ENCODE measurements at places on chromosomes 2 and 18.
A peak's percentile ranks its signal among the peaks of the same experiment; 100 is the strongest.

GRCh38 chr2:183063083-183063482 lies 15.5 kb upstream of the DUSP19 start:
- DNase-seq = no peak

- no peak for DNase-seq
These were observed 105.7 kb upstream of the MGAT5 start for GRCh38 chr2:134148172-134148571.

- DNase-seq = no peak
These were observed 102.6 kb downstream of the DYSF start for GRCh38 chr2:71555798-71556454.

DNA sequence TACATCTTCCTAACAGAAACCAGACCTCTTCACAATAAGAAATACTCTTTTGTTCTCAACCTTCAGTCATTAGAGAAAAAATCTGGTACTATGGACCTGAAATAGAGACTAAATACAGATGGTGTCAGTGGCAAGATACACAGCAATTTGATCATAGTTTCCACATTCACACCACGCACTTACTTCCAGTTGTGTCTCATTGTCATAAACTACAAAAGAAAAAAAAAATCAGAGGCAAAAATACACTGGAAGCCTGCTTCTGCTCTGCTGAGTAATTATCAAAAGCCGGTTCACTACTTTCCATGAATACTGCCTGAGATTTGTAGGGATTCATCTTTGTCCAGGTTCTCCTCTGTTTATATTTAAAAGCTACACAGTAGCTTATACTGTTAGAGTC lies 182.6 kb downstream of the PID1 start:
- no peak for DNase-seq

DNA sequence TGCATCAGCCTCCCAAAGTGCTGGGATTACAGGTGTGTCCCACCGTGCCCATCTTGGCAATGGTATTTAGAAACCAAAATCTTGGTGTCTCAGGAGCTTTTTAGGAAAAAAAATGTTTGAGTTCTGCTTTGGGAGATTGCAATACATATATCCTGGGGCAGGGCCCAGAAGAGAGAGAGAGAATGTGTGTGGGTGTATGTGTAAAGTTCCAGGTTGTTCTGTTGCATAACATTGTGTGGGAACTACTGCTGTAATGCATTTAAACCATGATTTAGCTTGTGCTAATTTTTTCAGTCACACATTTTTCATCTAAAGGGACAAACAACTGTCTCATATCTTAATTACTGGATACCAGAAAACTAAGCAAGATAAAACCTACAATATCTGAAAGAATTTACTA lies 70.8 kb upstream of the NABP1 start:
- no peak for DNase-seq

GRCh38 chr18:42365591-42365990 lies 410.6 kb downstream of the PIK3C3 start:
- DNase-seq = no peak

GRCh38 chr18:4453874-4454536 lies 1.1 kb downstream of the DLGAP1 start:
- DNase-seq = no peak

DNA sequence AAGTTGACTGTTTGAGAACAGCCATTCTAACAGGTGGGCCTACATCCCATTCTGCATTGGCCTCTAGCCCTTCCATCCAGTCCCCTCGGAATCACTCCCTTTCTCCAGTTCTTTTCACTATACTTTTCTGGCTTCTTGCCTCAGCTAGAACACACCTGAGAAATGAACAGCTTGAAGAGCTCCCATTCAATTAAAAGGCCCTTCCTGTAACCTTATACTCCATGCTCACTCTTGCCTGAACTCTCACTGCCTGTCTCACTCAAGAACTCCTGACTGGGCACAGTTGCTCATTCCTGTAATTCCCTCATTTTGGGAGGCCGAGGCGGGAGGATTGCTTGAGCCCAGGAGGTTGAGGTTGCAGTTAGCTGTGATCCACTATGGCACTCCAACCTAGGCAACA lies 23.6 kb downstream of the CHRNA1 start:
- DNase-seq = no peak

DNA sequence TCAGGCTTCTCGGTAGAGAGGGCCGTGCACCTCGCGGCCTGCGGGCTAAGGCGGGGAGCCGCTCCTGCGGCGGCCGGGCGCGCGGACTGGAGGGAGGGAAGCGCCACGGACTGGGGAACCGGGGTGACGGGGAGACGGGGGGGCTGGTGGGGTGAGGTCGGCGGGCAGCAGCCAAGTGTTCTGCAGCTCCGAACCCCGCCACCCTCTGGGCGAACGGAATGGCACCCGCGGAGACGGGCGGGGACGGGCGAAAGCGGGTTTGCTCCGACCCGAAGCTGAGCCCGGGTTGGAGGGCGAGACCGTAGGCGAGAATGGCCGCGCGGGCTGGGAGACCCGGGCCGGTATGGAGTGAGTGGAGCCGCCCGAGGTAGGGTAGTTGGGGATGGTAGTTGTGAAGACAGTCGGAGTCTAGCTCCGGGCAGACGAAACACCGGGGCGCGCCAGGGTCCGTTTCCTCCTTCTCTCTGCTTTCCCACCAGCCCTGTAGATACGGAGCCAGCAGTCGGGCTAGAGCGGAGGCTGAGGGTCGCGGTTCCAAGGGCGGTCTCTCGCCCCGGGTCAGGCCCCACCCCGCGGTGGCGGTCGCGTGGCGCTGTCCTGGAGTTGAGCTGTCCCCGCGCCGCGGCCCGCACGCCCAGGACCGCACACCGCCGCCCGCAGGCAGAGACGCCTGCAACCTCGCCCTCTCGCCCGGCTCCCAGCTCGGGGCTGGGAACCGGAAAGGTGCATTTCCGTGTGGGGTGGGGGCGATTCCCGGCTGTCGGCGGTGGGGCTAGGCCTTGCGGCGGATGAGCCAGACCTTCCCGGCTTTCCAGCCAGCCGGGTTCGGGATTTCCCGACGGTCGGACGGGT lies 160.3 kb upstream of the SIX2 start:
- no peak for DNase-seq

- no peak for DNase-seq
These were observed 36.5 kb downstream of the MGAT5 start for GRCh38 chr2:134290358-134290757.

DNA sequence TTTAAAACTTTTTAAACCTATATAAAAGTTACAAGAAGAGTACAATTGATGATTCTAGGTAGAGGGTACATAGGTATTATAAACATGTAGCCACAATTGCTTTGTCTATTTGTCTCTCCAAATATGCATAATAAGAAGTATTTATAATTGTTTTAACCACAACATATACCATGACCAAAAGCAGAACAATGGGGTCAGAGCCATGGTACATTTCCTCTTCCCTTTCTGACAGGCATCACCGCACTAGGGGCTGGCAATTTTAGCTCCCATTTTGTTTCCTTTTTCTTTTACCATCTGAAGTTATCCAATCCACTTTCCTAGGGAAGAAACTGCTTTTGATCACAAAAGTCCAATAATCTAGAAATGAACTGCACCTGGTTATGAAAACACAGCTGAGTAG lies 49.3 kb downstream of the TMX3 start:
- no peak for DNase-seq

- no peak for DNase-seq
These were observed 186.4 kb upstream of the SLC39A10 start for GRCh38 chr2:195470622-195471021.

DNA sequence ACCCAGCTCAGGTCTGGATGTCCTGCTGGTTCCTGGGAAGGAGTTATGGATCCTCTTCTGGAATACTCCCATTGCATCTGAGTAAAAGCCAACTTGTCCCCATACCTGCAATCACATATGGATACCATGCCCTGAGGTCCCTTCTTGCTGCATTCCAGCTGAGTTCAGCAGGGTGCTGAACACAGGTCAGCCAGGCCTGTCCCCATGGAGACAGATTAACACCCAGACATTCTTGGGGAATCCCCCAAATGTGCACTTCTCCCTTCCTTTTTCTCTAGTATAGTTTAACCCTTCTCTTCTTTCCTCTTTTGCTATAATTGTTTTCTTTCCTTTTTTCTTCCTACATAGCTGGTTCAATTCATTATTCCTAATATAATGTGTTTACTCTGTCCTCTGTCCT lies 799.6 kb upstream of the HS6ST1 start:
- DNase-seq = no peak

DNA sequence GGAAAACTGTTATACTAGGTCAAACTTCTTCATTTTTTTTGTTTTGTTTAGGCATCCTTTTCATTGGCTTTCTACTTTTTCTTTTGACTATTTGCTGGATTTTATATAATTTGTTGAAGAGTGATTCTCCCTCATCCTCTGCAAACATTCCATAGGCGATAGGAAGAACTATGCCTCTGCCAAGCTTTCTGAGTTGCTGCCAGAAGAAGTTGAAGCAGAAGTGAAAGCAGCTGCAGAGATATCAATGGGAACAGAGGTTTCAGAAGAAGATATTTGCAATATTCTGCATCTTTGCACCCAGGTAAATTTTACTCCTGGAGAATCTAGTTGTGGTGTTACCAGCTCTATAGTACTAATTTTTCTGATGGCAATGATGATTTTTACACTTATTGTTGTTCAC lies 25.4 kb downstream of the NOP58 start:
- no peak for DNase-seq

DNA sequence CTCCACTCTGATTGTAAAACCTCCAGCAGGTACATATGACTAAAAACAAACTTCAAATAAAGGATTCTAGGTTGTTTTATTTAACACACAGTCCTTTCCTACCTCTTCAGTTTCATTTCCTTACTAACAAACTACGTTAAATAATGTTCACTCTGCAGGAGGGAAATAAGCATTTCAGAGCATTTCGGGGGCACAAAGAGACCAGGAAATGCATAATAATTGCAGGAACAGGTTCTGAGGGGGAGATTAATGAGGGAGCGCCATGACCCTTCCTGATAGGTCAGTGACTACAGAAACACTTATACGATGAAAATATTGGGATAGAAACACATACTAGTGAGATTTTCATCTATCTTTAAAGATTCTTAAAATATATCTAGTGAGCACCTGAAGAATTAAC lies 416.6 kb downstream of the NRXN1 start:
- DNase-seq = no peak

GRCh38 chr2:168519534-168520308 lies 63.6 kb downstream of the CERS6 start:
- no peak for DNase-seq

DNA sequence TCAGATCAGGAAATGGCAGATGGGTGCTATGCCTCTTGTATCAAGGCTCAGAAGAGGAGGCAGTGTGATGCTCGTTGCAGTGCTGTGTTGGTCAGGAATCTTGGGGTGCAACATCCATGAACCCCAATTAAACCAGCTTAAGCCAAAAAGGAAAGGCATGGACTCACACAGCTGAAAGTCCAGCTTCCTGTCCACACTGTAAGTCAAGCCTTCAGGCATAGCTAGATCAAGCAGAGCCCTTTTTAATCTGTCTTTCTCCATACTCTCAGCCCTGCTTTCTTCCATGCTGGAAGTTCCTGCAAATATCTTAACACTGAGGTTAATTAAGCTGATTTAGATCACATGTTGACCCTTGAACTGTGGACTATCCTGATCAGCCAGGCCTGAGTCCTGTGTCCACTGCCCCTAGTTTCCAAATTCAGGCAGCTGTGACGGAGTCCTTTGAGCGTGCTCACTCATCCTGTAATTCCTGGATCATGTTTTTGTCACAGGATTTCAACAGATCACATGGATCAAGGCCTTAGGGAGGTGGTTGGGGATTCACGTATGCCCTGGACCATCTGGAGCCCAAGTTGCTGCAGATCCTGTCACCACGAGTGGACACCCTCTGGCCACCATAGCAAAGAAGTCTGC lies 4.5 kb upstream of the C2orf74 start:
- DNase-seq = no peak

GRCh38 chr18:57660961-57661360 lies 39.3 kb upstream of the NARS1 start:
- DNase-seq = no peak

DNA sequence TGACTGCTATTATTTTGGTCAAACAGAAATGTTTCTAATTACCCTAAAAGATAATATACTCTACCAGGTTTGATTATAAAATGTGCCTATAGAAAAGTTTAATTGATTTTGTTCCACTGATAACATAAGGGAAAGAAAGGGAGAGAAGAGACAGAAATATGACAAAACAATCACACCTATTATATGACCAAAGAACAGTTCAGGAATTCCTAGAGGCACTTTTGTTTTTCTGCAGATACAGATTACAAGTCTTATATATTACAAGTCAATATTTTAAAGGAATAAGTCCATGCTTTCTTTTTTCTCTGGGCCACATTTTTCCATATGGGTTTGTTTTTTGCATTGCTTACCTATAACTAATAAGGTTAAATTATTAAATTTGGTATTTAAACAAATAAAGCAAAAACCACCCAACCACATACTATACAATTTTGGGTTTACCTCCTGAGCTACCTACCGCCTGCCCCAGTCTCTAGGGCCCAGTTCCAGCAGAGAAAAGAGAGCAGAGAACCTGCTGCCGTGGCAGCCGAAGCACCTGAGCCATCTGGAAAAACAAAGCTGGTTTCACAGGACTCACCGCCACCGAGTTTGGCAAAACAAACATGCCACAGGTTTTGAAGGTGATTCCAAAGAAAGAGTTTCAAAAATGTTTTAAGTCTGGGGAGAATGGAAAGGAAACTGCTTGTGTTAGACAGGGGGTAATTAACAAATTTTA lies 92.1 kb downstream of the DYM start:
- no peak for DNase-seq

DNA sequence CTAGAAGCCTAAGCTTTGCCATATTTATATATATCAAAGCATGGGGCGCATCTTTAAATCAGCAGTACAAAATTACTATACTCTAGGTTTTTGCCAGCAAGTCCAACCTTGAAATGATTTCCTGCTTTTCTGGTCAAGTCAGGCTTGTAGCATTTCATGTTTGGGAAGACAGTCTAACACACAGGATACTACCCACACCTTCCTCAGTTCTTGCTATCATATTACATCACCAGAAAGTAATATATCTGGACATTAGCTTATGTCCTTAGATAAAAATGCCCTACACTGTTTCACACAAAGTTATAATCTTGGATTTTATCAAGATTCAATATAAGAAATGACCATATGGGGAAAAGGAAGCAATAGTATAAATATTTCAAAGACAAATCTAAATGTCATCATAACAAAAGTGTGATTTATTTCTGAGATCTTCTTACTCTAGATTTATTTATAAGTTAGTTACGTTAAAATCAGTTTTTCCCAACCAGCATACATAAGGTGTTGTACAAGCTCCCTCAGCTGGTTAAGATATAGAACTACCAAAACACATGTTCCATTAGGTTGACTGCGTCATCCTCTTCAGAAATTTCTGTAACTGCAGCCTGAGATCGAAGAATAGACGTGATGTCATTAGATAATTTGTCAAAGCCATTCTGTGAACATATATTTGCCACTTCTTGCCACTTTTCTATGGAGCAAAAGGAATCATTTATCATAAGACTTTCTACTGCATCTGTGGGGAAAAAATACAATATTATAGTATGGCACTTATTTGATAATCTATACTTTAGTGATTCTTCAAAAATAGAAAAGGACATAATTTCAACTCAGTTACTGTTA lies 56.6 kb downstream of the CLHC1 start:
- DNase-seq = peak; percentile 4

- no peak for DNase-seq
These were observed 39.0 kb downstream of the KANSL1L start for GRCh38 chr2:210132239-210132638.
